ENCODE measurements at places on chromosomes 7 and 10.

DNA sequence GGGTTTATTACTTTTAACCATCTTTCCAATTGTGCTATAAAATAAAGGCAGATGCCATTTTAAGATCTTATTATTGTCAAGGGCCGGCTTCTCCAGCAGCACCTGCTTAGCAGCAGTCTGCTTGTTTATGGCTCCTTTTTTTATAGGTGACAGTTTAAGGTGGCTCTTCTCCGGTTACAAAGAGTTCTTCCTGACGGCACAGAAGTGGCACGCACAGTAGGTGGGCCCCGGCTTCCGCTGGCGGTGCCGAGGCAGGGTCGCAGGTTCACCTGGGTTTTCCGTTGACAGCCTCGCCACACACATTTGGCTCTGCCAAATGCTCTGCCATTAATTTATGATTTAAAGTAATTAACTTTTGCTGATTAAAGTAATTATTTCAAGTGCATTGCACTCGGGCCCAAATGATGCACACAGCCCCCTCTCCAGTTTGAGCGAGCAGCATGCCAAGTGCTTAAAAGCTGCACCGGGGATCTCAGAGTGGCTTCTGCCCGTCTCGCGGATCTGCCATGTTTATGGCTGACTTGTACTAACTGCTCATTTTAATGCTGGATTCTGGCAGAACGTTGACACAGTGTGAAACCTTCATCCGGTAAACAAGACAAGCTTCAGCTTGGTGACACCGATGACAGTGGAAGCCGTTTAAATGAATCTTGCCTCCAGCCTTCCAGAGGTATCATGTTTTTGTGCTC, 355.1 kb upstream of the MKI67 start:
- no peak for DNase-seq

DNA sequence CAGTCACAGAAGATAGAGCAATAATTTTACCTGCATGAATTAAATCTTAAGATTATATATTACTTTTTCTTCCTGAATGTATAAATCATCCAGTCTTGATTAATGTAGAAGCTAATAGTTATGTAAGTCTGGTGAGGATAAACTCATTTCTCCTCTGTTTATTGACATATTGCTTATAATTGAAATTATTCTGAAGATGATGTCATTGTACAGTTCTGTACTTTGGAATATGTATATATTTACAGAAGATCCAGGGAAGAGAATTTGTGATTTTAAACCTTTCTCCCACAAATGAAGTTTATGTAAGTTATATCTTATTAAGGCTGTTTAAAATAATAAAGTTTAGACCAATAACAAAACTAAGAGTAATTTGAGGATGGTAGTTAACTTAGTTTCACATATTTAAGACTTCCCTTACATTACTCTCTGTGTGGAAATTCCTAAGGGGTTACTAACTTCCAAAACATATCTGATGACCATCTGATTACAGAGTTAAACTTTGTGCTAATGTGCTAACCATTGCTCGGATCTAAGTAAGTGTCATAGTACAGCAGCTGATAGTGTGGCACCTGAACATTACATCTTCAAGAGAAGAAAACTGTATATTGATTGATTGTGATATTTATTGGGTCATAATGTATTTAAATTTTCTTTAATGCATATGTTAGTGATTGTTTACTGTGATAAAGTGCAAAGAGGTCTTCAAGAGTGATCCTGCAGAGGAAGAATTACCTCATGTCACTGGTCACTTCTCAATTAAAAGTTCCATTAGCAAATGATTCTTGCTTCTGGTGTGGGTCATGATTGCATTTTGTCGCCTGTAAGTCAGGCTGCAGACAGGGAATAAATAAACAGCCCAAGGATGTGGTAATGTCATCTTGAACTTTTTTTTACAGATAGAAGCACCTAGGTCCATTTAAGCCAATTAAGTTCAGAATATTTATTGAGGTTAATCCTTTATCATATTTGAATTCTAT, 96.9 kb downstream of the UBE3C start:
- no peak for DNase-seq

- no peak for DNase-seq
Measured at GRCh38 chr10:115024371-115024770, 68.8 kb upstream of the ATRNL1 start.

GRCh38 chr7:101163279-101164070, 1.9 kb downstream of the VGF start:
- peak; percentile 35 for DNase-seq

DNA sequence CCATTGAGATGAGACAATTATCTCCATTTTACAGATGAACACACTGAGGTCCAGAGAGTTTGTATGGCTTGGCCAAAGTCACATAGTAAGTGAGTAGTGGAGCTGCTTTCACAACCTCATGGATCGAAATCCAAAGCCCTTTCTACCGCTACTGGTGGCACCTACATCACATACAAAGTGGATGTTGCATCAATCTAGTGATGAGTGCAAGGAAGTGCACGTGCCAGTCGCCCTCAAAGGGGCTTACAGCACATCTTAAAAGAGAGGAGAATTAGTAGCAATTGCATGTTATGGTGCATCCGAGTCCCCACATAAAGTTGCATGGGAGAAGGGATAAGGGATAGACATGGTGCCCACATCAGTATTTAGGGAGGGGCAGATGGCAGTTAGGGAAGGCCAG, 31.0 kb upstream of the GPR26 start:
- DNase-seq, result no peak

GRCh38 chr7:121504482-121504881, 108.4 kb upstream of the FAM3C start:
- no peak for DNase-seq

- no peak for DNase-seq
Measured at GRCh38 chr7:64559206-64559605, 3.7 kb downstream of the ZNF680 start.
